ENCODE measurements at places on chromosomes 12 and 14.

DNA sequence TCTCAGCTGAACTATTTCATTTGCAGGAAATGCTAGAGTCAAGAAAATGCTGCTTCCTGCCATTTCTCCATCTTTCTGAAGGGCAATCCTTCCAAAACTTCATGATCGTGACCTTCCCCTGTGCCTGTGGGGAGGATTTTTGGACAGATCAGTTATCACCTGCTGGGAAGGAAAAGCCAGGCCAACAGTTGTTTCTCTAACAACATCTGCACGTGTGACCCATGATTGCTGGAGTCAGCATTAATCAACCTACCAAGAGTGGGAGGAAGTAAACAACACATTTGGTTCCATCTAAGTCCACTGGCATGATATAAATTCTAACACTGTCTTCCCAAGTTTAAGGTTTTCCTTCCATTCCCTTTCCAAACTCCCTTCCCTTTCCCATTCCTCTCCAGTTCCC lies 172.7 kb downstream of the APAF1 start:
- no peaks in the 10 kb centered on the region for H3K36me3 ChIP-seq
- no peak for DNase-seq
- peaks cover 9% of the 10 kb centered on the region for H3K4me1 ChIP-seq

- DNase-seq, result no peak
- H3K27me3 ChIP-seq, result no peaks in the 10 kb centered on the region
- H3K36me3 ChIP-seq, result no peaks in the 10 kb centered on the region
- H3K27ac ChIP-seq, result no peak overlapping the region
These were observed 116.4 kb downstream of the LRIG3 start for GRCh38 chr12:58803908-58804307.

DNA sequence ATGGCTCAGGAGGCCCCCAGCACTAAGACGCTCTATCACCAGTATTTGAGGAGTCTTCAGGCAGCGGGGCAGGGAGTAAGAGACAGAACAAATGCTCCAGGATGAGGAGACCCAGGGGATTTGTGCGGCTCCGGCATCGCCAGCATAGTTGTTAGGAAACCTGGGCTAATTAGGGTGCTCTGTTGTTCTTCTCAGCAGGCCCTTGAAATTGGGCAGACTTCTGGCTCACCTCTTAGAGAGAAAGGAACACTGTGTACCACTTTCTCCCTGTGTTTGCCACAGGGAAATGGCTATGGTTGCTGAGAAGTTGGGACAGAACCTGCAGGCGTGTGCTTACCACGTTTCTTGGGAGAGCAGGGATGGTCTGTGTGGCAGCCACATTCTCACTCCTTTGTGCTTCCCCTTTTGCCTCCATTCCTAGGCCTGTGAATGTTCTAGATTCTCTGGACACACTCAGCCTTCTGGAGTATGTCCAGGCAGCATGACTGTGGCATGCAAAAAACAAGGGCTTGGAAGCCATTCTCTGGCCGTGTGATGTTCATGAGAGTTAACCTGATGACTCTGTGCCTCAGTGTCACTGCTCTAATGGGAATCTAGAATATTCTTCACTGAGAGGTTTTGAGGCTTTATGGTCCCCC lies 109.0 kb downstream of the CHST11 start:
- H3K4me1 ChIP-seq, result peaks cover 14% of the 10 kb centered on the region
- H3K27ac ChIP-seq, result no peak overlapping the region
- DNase-seq, result no peak
- no peak overlapping the region for H3K4me3 ChIP-seq
- H3K27me3 ChIP-seq, result no peaks in the 10 kb centered on the region

GRCh38 chr14:34665785-34666435 lies 36.0 kb upstream of the SNX6 start:
- no peak for DNase-seq
- no peaks in the 10 kb centered on the region for H3K36me3 ChIP-seq
- H3K4me3 ChIP-seq, result no peak overlapping the region
- H3K27me3 ChIP-seq, result no peaks in the 10 kb centered on the region
- H3K27ac ChIP-seq, result no peak overlapping the region

- H3K27me3 ChIP-seq, result no peaks in the 10 kb centered on the region
- no peaks in the 10 kb centered on the region for H3K36me3 ChIP-seq
- no peak for DNase-seq
- H3K27ac ChIP-seq, result no peak overlapping the region
- H3K4me1 ChIP-seq, result no peaks in the 10 kb centered on the region
These were observed 254.7 kb downstream of the IPO8 start for GRCh38 chr12:30440826-30441602.

DNA sequence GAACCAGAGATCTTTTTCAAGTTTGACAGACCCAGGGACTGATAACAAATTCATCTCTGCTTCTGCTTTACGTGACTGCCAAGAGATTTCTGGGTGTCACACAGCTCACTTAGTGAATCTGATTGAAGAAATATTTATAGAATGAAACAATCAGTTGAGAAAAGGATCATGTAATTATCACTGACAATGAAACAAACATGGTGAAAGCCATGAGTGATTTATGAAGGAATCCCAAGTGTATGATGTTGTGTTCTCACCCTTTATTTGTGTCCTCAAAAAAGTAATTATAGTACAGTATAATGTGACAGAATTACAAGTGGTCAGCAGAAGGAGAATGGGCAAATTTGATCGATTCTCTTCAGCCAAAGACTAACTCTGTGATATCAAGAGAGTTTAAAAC lies 177.3 kb downstream of the BMP4 start:
- no peaks in the 10 kb centered on the region for H3K27me3 ChIP-seq
- H3K4me3 ChIP-seq, result no peak overlapping the region
- no peaks in the 10 kb centered on the region for H3K4me1 ChIP-seq
- H3K36me3 ChIP-seq, result no peaks in the 10 kb centered on the region
- DNase-seq, result no peak

DNA sequence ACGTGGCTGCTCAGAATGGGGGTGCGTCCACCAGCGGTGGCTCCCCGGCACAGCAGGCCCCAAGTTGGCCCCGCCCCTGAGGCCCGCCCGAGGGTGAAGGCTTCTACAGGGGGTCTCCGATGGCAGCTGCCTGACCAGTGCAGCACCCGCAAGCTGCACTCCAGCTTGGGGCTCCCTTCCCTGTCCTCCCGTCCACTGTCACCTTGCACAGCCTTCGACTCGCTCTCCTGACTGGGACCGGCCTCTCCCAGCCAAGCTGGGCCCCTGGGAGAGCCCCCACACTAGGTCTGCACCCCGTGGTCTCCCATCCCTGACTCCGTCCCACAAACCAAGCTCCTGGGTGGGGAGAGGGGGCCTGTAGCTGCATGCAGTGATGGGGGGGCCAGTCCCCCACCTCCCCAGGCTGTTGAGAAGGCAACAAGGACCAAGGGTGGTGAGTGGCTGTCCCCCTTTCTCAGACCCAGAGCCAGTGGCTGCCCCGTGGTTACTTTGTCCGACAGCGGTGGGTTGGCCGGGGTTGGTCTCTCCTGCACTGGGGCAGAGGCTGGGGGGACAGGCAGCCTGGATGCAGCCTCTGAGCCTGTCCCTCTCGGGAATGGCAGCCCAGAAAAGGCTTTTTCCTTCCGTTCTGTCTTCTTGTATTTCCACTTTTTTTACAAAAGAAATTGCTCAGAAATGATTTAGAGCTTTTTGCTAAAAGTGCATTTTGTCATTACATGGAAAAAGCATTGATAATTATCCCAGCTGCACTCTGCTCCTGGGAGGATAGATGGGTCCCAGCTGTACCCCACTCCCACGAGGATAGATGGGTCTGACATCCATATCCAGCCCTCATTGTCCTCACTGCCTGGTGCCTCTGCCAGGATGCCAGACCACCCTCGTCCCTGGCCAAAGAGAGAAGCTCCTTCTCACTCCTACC lies 217.0 kb downstream of the KIF26A start:
- no peak for DNase-seq
- peaks cover 26% of the 10 kb centered on the region for H3K4me1 ChIP-seq
- no peak overlapping the region for H3K27ac ChIP-seq

- no peak overlapping the region for H3K4me3 ChIP-seq
- H3K27me3 ChIP-seq, result no peaks in the 10 kb centered on the region
- no peak for DNase-seq
- no peaks in the 10 kb centered on the region for H3K36me3 ChIP-seq
- no peaks in the 10 kb centered on the region for H3K4me1 ChIP-seq
- H3K27ac ChIP-seq, result no peak overlapping the region
These were observed 284.9 kb downstream of the TMTC2 start for GRCh38 chr12:82971584-82971983.

DNA sequence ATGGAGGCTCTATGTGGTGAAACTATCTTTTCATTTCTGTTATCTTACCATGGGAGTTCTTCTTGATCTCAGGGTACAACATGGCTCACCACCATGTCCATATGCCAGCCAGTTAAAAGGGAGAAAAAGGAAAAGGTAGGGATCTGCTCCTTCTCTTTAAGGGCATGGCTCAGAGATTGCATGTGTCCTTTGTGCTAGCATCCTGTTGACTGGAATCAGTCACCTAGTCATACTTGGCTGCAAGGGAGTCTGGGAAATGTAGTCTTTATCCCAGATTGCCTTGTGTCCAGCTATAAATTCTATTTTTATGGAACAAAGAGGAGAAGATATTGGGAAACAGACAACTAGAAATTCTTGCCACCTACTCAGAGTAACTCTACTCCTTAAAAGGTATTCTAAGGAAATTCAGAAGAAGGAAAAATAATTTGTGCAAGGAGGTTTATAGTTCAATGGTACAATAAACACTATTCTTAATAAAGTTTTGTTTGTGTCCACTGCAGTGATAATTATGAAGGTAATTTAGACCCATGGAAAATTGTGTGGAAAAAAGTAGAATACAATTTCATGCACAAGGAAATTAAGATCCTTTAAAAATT lies 86.4 kb upstream of the RPH3A start:
- H3K27ac ChIP-seq, result no peak overlapping the region
- H3K36me3 ChIP-seq, result no peaks in the 10 kb centered on the region
- H3K27me3 ChIP-seq, result no peaks in the 10 kb centered on the region
- no peak overlapping the region for H3K4me3 ChIP-seq
- no peak for DNase-seq

GRCh38 chr12:12010277-12011039 lies 60.3 kb upstream of the BCL2L14 start:
- no peaks in the 10 kb centered on the region for H3K27me3 ChIP-seq
- H3K36me3 ChIP-seq, result no peaks in the 10 kb centered on the region
- peaks cover 26% of the 10 kb centered on the region for H3K4me1 ChIP-seq
- DNase-seq, result no peak
- no peak overlapping the region for H3K4me3 ChIP-seq

DNA sequence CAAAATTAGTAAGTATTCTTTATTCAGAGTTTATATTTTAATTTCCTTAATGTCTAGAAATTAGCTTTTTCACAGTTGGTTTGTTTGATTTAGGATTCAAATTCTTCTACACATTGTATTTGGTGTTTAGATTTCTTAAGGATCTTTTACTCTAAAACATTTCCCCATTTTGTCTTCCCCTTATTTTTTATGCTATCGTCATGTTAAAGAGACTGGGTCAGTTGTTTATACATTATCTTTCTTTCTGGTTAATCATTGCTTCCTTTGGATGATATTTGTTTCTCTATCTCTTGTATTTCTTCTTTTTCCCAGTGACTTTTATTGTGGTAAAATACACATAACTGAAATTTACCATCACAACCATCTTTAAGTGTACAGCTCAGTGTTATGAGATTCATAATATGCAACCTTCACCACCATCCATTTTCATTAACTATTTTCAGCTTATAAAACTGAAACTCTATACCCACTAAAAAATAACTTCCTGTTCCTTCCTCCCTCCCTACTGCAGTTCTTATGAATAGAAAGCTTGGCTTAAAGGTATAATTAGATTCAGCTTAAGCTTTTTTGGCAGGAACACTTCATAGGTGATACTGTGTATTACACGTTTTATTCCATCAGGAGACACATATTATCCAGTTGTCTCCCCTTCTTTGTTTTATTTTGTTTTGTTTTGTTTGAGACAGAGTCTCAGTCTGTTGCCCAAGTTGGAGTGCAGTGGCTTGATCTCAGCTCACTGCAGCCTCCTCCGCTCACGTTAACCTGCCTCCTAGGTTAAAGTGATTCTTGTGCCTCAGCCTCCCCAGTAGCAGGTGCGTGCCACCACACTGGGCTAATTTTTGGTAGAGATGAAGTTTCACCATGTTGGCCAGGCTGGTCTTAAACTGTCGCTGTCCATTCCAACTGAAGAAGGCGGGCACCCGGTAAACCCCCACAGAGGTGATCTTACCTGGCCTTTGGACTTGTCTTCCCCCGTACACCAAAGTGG lies 45.0 kb downstream of the NOPCHAP1 start:
- DNase-seq, result no peak
- H3K36me3 ChIP-seq, result peaks cover 3% of the 10 kb centered on the region
- no peaks in the 10 kb centered on the region for H3K27me3 ChIP-seq
- no peak overlapping the region for H3K27ac ChIP-seq
- no peak overlapping the region for H3K4me3 ChIP-seq

- H3K27me3 ChIP-seq, result no peaks in the 10 kb centered on the region
- H3K4me1 ChIP-seq, result no peaks in the 10 kb centered on the region
- H3K36me3 ChIP-seq, result no peaks in the 10 kb centered on the region
- H3K27ac ChIP-seq, result no peak overlapping the region
These were observed 10.6 kb downstream of the BBS10 start for GRCh38 chr12:76337583-76337982.

- DNase-seq, result no peak
- no peak overlapping the region for H3K4me3 ChIP-seq
- no peaks in the 10 kb centered on the region for H3K36me3 ChIP-seq
- H3K4me1 ChIP-seq, result no peaks in the 10 kb centered on the region
These were observed 289.0 kb downstream of the ERC1 start for GRCh38 chr12:1280059-1280458.

DNA sequence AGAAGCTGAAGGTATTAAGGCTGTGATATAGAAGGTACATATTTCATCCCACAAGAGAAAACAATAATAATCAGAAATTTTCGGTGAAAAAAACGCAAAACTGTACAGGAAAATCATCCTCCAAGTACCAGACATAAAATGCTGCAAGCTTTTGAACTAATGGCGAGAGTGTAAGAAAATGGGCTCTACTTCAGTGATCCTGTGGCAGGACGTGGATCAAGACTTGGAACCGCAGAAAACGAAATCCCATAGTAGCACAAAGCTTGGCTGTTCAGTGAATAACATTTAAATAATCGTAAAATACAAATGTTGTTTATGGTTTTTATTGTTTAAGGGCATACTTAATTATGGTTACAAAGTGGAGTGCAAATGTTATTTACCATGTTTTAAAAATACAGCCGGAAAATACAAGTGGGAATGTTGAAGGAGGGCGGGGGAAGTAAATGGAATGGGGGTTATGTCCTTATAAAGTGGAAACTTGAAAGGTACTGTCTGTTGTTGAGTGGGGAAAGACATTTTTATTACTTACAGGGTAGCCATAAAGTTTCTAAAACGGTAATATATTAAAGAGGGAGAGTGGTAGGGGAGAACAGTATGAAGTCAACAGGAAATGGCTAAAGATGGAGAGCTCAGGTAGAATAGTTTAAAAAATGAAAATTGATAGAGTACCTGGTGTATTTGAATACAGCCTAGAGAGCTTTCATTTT lies 1.1 kb downstream of the SMIM10L1 start:
- peaks cover 6% of the 10 kb centered on the region for H3K4me1 ChIP-seq
- H3K27me3 ChIP-seq, result no peaks in the 10 kb centered on the region
- H3K27ac ChIP-seq, result peak overlapping the region; percentile 91
- H3K36me3 ChIP-seq, result peaks cover 2% of the 10 kb centered on the region
- H3K4me3 ChIP-seq, result peak overlapping the region; percentile 75
- no peak for DNase-seq

DNA sequence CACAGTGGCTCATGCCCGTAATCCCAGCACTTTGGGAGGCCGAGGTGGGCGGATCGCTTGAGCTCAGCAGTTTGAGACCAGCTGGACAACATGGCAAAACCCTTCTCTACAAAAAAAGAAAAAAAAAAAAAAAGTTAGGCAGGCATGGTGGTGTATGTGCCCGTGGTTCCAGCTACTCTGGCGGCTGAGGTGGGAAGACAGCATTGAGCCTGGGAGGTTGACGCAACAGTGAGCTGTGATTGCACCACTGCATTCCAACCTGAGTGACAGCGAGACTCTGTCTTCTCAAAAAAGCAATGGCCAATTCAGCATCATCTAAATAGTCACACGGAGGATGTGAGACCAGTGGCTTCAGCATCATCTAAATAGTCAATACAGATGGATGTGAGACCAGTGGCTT lies 10.4 kb upstream of the SAMD4A start:
- no peaks in the 10 kb centered on the region for H3K4me1 ChIP-seq
- H3K27me3 ChIP-seq, result no peaks in the 10 kb centered on the region
- DNase-seq, result no peak
- H3K27ac ChIP-seq, result no peak overlapping the region

Data from spinal cord (tissue), 10 donors.